ENCODE measurements at places on chromosomes 3 and 15.

- DNase-seq = no peak
Measured at GRCh38 chr3:112894258-112894657, 47.6 kb upstream of the CD200R1L start.

- DNase-seq = peak; percentile 20
Measured at GRCh38 chr3:110165753-110166152, 828.4 kb upstream of the DPPA4 start.

DNA sequence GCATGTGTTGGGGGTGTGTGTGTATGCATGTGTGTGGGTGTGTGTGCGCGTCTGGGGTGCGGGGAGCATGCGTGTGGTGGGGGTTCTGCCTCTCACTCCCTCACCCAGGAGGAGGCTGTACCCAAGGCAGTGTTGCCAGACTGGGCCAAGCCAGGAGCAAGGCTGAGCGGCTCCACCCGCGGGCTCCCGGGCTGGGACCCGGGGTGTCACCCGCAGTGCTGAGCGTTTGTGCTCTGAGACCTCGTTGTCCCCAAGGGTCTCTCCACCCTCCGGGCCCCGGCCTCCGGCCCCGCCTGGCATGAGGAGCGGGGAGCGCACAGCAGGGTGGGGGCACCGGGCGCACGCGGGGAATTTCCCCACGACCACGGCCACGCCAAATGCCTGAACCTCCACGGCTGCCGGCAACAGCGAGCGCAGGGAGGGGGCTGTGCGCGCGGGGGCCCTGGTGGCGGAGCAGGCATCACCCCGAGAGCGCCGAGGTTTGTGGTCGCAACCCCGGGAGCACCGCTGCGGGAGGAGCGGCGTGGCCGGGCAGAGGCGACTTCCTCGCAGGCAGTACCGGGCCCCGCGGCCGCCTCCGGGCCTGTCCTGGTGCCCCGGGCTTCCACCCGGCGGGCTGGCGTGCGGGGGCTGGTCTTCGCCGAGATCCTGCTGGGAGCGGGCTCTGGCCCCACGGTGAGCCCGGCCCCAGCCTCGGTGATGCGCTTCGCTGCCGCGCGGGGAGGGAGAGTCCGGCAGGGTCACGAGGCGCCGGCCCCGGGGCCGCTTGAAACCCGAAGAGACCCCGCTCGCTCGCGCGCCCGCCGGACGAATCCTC, 7.4 kb upstream of the OCA2 start:
- no peak for DNase-seq

- DNase-seq = no peak
Measured at GRCh38 chr3:162704238-162704637, 1207.6 kb downstream of the OTOL1 start.

GRCh38 chr3:71532639-71533395, 50.7 kb downstream of the FOXP1 start:
- no peak for DNase-seq

GRCh38 chr3:58026598-58026997, 18.4 kb downstream of the FLNB start:
- DNase-seq = no peak

- DNase-seq = no peak
Measured at GRCh38 chr15:28082891-28083684, 16.0 kb downstream of the OCA2 start.

- no peak for DNase-seq
Measured at GRCh38 chr3:17207979-17208378, 323.2 kb downstream of the PLCL2 start.

- no peak for DNase-seq
Measured at GRCh38 chr3:147269907-147270306, 136.4 kb downstream of the ZIC4 start.

- no peak for DNase-seq
Measured at GRCh38 chr3:164208821-164209220, 869.5 kb downstream of the SI start.

- DNase-seq = no peak
Measured at GRCh38 chr3:190526787-190527762, 13.2 kb downstream of the IL1RAP start.

DNA sequence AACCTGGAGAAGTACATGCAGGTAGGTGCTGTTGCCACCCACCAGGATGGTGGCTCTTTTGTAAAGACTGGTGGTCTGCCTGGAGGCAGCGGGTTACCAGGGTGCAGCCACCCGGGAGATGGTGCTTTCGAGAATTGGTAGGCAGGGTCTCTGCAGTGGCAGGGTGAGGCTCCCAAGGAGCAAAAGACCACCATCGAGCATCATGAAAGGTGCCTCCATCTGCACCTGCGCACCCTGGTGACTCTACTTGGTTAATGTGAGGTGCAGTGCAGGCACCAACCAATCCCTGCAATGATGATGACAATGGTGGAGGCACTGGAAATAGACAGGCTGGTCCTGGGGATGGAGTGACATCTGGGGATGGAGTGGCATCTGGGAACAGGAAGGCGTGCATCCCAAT, 236.7 kb downstream of the ADAMTS17 start:
- no peak for DNase-seq

Data from body of pancreas (tissue), 4 donors.